ENCODE measurements at places on chromosomes 16 and 17.
A peak's percentile ranks its signal among the peaks of the same experiment; 100 is the strongest.

DNA sequence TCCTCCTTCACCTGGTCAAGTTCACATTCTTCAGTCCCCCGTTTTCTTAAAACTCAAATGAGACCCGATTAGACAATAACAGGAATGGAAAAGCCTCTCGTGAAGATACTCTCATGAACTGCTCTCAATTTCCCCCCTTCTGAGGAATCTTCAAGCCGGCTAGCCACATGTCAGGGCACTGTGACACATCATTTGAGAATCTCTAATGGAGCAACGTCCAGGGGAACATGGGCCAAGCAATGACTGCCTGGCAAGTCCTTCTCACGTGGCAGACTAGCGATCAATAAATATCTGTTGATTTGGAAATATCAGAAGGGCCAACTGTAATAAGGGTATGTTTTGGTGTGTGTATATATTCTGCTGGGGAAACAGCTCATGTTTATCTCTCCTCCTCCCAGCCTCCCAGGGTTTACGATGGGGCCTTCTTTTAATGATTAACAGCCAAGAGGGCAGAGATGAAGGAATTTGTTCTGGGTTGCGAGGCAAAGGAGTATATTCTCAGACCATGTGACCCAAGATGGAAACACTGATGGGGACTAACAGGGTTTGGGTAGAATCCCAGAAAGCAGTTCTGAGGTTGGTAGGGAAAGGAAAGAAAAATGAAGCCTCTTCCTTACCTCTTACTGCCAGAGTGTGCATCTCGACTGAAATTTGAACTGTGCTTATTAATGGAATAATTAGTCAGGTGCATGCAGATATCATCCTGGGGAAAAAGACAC lies 21.4 kb downstream of the TTLL6 start:
- peak; percentile 42 for DNase-seq

- DNase-seq: no peak
Measured at GRCh38 chr17:77924757-77925336, 33.7 kb upstream of the TNRC6C start.

DNA sequence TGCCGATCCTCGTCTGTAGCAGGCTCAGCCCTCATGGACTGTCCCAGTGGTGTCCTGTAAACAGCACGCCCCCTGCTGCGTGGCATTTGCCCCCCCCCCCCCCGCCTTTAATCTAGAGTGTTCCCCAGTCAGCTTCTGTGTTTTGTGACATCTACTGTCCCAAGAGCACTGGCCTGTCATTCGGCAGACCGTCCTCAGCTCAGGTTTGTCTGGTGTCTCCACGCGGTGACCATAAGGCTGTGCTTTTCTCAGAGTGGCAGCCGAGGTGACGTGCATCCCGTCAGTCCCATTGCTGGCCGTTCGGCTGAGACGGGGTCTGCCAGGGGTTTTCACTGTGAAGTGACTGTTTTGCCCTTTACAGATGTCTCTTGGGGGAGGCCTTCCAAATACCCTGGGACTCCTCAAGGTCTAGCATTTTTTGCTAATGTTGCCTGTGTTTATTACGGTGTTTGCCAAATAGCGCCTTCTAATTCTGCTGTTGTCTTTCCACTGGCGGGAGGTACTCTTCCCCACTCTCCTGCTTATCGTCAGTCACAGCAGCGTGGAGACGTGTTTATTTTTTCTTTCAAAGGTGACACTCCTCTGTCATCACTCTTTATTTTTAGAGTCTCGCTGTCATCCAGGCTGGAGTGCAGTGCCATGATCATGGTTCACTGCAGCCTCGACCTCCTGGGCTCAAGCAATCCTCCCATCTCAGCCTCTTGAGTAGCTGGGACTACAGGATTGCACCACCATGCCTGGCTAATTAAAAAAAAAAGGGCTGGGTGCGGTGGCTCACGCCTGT lies 5.7 kb upstream of the MRPL12 start:
- DNase-seq: no peak

- no peak for DNase-seq
Measured at GRCh38 chr16:13103831-13104530, 202.6 kb downstream of the SHISA9 start.

- no peak for DNase-seq
Measured at GRCh38 chr17:61462719-61463315, 10.6 kb downstream of the TBX4 start.

- no peak for DNase-seq
Measured at GRCh38 chr16:30662449-30662848, 4.2 kb downstream of the FBRS start.

- no peak for DNase-seq
Measured at GRCh38 chr17:59149841-59150511, 5.0 kb downstream of the SKA2 start.

GRCh38 chr16:68739964-68740627 lies 3.0 kb downstream of the CDH1 start:
- no peak for DNase-seq
